GM13977 (cell line): ENCODE measurements at places on chromosomes 6 and 20.

DNA sequence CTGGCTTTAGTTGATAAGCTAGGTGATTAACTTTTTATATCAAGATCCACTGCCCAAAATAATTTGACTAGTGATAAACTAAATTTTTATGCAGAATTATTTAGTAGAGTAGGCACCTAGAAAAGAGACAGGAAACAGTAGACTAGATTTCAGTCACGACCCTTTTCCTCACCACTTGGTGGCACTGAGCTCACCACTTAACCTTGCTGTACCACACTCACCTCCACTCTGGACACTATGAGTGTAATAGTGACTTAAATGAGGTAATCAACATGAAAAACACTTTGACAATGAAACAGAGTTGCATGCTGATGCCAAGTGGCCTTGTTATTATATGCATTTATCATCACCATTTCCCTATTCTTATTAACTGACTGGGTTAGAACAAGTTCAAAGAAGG lies 730.4 kb downstream of the KIF16B start:
- no peak for DNase-seq

DNA sequence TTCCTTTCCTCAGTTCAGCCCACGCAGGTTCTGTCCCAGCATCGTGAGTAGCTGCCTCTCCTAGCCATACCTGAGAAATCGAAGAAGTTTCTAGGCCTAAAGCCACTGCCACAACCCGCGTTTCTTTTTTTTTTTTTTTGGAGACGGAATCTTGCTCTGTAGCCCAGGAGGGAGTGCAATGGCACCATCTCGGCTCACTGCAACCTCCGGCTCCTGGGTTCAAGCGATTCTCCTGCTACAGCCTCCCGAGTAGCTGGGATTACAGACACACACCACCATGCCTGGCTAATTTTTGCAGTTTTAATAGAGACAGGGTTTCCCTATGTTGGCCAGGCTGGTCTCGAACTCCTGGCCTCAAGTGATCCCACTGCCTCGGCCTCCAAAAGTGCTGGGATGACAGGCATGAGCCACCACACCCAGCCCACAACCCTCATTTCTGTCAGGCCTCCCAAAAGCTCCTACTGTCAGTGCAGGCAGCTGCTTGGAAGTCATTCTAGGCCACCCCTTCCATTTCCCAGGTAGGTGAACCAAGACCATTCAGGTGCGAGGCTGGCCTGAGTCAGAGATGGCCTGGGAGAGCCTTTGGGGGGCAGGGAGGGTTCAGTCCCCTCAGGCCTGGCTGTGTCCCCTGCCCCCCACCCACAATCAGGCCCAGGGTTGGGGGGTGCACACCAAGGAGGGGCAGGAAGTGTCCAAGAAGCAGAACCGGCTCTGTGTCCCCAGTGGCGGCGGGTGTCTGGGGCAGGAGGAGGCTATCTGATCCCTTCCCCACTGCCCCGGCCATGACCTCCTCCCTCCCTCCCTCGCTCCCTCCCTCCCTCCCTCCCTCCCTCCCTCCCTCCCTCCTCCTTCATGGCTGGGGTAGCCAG lies 47.2 kb downstream of the NOL4L start:
- no peak for DNase-seq

GRCh38 chr6:141890661-141891060 lies 242.1 kb upstream of the GJE1 start:
- no peak for DNase-seq

DNA sequence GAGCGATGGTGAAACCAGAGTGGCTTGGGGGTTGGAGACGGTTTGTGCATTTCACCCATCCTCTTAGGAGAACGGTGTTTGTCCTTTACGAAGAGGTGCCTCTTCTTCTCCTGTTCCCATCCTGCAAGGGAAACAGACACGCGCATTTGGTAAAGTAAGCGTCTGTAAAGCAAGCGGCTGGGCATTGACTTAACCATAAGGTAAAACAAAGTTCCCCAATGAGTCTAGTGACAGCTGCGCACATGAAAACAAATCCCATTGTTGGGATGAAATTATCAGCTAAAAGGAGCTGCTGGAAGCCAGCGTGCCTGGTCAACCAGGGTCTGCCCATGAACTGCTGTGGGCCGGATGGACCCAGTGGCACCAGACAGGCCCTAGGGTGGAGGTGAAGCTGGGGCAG lies 5.8 kb downstream of the BHLHE23 start:
- no peak for DNase-seq

- DNase-seq, result peak; percentile 27
Measured at GRCh38 chr6:28940294-28940857, 16.6 kb upstream of the TRIM27 start.

DNA sequence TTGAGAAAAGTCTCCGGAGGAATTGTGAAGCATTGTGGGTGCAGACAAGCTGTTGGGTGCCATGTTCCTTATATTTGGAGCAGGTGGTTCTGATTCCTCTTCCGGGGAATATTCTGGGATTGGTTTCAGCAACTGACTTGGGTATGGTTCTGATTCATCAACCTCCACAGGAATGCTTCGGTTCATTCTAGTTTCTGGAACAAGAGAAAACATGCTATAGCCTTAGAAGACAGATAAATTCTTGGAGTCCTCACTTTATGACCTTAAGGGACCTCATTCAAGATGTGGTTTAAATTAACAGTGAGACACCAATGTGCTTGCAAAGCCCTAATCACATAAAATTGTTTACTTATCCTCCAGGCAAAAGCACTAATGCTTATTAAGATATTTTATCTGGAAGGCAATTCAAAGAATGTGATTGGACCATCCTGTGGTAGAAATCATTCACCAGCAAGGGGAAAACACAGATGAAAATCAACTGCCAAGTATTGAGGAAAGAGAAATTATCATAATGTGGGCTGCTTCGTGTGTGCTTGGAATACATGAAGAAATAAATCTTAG lies 13.7 kb downstream of the TRAF3IP2 start:
- DNase-seq, result no peak

GRCh38 chr6:1853761-1854160 lies 244.0 kb downstream of the FOXC1 start:
- DNase-seq, result no peak

- no peak for DNase-seq
Measured at GRCh38 chr6:36848658-36849441, 9.6 kb upstream of the CPNE5 start.

- no peak for DNase-seq
Measured at GRCh38 chr20:25459111-25459830, 51.8 kb downstream of the GINS1 start.

DNA sequence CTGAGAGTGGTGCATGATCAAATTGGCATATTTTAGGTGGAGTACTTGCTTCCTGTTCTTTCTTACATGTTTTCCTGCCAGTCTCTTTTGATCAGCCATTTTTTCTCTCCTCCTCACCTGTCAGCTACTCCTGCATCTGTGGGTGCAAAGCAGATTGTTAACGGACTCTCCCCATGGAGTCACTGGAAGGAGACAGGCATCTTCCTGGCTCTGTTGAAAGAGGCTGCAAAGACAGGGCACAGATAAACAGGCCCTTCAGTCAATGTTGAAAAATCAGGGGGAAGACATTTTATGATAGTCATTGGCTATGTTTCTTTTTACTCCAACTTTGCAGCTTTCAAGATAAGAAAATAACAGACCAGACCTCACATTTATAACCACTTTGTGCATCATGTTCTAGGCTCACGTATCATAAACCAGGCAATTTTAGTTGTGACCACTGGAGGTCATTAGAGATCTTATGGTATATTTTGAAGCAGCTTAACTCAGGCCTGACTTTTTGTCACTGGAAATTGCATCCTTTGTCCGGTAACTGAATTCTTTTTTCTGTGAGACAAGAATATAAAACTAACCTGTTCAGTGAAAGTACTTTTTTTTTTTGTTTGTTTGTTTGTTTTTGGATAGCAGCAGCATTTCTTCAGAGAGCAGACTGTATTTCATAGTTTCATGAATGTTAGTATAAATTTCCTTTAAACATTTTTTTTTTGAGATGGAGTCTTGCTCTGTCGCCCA lies 20.1 kb downstream of the ECT2L start:
- DNase-seq, result peak; percentile 59

DNA sequence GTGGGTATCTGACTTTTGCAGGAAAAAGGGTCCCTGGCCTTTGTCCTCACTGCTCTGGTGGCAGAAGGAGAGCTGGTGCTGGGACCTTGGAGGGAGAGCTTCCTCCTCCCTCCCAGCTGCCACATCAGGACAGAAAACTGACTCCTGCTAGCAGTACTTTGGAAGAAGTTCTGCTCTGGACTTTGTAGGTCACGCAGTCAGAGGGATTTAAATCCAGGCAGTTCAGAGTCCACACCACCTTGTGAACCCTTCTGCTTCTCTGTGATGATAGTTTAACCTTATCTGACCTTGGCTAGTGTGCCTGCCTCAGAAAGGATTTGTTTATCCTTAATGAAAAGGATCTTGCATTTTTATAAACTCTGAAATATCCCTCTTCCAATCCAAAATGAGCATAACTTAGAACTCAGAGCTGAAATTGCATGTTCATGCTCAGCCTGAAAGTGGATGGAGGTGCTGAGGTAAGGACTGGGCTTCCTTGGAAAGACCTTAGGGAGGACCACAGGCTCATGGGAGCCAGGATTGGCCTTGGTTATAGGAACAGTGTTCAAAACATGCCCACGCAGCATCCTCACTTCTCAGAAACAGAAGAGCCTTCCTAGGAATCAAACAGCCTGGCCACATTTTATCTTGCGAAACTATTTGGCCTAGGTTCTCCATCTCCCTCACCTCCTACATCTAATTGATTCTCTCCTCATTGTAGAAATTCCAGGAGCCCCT lies 123.9 kb upstream of the SASH1 start:
- no peak for DNase-seq

DNA sequence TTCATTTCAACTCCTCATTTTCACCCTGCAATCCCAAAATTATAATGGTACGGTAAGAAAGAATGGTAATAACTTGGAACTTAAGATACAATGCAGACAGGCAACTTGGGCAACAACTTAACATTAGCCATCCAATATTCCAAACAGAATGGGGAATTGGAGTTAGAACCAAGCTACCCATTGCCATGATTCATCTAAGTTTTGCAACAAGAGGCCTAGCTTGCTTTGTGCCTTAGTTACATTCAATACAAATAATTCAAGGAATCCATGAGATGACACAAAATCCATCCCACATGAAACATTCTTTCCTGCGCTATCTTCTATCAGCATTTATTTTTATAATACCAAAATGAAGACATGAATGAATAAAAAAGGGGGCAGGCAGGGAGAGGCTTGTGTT lies 28.4 kb downstream of the DCDC2 start:
- no peak for DNase-seq

DNA sequence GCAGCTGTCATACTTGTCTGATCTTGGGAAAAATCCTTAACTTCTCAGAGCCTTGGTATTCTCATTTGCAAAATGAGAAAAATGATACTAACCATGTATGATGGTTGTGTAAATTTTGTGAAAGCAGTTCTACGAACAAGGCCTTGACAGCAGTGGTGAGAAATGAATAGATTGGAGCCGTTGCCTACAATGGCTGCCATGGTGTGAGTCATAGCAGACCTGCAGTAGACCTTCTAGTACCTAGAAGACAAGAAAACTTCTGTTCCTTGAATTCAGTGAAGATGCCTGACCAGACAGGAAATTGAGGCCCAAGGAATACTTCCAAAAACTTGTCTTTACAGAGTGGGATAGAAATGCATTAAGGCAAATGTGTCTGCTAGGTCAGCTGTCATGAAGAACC lies 338.9 kb downstream of the QKI start:
- no peak for DNase-seq

- DNase-seq, result peak; percentile 28
Measured at GRCh38 chr6:113381959-113382358, 475.2 kb upstream of the MARCKS start.

DNA sequence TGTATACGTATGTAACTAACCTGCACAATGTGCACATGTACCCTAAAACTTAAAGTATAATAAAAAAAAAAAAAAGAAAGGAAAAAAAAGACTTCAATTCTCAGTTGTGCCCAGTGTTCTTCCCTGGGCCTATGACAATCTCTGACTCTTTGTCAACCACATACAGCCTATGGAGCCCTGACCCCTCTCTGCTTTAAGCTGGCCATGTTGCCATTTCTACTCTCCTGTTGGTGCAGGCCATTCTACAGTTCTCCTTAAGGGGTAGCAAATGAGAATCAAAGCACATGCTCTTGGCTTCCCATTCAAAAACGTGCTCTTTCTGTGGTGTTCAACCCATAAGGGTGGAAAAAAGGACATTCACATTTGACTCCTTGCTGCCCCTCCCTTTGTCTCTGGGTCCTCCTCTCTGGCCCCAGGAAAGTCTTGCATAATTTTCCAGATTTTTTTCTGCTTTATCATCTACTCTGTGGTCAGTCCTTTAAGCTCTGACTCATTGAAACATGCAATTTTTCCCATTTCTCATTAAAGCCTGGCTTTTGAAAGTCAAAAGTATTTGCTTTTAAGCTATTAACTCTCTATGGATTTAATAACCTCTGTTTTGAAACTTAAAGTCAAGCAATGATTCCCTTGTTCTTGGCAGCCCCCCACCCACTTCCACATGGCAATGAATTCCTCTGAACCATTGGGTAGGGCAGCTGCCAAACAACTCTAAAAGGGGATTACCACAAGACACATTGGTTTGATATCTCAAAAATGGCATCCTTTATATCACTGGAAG lies 208.6 kb upstream of the MCHR2 start:
- DNase-seq, result no peak

GRCh38 chr6:26159357-26160273 lies 72.4 kb downstream of the HFE start:
- no peak for DNase-seq

GRCh38 chr6:113953346-113953745 lies 17.6 kb downstream of the HDAC2 start:
- no peak for DNase-seq

- DNase-seq, result no peak
Measured at GRCh38 chr6:89347825-89348224, 4.7 kb downstream of the UBE2J1 start.

DNA sequence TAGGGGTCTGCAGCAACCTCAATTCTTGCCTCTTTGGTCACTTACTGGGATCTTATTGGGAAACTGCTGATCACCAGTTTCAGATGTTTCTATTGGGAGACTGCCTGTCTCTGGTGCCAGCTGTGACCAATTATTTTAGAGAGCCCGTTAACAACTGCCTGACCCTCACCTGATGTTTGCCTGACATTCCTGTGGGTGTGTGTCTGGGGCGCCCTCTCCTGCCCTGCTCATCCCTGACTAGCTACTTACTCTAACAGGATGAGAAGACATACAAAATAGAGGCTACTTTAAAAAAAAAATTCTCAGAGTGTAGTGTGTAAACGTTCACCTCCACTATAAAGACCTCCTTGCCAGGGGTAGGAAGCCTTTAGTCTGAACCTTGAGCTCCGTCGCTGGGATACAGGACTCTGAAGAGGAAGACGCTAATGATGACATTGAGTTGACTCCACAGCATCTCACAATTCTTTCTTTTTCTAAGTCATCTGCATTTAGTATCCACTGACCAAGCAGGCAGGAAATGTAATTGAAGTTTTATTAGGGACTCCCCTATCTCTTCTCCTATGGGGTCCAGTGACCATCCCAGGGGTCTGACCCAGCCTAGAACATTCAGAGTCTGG lies 54.6 kb upstream of the DDR1 start:
- no peak for DNase-seq

GRCh38 chr6:39610221-39610620 lies 115.0 kb downstream of the KIF6 start:
- no peak for DNase-seq
